ACHN (cell line): ENCODE measurements at places on chromosomes 4 and X.

DNA sequence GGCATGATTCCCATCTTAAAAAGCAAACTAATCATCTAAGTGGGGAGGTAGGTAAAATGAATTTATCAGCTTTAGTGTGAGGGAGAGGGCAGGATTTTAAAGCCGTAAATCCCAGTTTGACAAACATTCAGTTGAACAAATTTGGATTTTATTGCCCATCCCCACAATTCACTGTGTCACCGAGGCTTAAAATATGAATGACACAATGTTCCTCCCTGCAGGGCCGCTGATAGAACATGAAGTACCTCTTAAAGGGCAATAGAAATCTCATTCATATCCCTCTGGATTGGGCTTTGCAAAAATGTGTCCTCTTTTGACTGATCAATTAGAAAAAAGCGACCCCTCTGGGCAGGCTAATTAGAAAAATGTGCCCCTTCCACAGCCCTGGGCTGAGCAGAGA, 45.5 kb upstream of the SMAD1 start:
- DNase-seq: no peak

GRCh38 chr4:76991161-76991660, 41.7 kb downstream of the SEPTIN11 start:
- no peak for DNase-seq

- no peak for DNase-seq
Measured at GRCh38 chr4:122423246-122423645, 33.3 kb downstream of the IL2 start.

- no peak for DNase-seq
Measured at GRCh38 chrX:16851421-16851820, 18.7 kb downstream of the RBBP7 start.

DNA sequence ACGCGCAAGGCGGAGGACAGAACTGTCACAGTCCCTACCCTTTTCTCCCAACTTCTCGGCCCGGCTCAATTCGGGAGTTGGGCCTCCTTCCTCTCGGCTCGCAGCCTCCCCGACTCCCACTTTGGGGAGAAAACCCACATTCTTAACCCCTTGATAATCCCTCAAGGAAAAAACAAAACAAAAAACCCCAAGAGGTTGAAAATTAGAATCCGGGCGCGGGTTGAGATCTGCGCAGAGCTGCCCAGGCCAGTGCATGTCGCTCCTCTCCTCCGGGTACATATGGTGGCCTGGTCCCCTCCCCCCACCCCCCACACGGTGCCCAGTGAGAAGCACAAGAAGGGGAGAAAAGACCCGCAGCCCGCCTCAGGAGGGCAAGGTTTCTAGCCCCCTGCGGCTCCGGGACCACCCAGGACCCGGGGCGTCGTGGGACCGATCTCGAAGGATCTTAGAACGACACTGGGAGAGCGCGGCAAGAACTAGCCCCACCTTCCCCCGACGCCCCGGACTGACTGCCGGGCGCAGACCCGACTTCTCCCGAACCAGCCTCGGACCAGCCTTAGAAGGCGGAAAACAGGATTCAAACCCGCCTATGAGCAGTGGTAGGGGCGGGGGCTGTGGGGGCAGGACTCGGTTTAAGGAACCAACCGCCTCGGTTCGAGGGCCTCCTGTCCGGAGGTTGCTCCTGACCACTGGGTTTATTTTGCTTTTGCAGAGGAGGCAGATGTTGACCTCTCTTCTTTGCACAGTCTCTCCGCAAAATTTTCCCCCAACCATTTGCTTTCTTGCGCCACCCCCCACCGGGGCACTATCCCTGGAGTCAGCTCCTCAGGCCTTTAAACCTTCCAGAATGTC, 2.5 kb upstream of the PDGFRA start:
- no peak for DNase-seq
